H54 (cell line): ENCODE measurements at places on chromosomes 12 and 14.

GRCh38 chr14:77613201-77613600, 3.2 kb downstream of the SPTLC2 start:
- DNase-seq = no peak

DNA sequence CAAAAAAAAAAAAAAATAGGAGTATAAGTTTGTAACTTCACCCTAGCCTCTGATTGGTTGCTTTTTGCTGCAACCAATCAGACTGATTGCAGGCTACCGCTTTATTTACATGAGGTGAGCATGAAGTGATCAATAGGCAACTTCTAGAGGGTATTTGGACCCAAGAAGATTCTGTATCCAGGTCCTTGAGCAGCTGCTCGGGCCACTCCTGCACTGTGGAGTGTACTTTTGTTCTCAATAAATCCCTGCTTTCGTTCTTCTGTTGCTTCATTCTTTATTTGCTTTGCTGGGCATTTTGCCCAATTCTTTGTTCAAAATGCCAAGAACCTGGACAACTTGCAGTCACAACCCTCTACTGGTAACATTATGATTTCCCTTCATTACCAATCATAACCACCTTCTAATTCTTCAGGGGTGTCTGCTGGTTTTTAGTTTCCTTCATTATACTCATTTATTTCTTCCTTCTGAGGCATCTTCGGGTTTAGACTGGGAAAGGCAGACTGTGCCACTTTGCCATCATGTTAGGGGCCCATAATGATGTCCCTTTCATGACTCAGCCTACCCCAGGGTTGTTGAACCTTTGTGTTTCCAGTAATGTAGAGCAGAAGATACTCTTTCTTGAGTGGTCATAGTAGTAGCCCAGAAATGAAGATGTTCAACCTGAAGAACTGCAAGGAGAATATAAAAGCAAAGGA, 43.4 kb upstream of the LIMA1 start:
- no peak for DNase-seq

DNA sequence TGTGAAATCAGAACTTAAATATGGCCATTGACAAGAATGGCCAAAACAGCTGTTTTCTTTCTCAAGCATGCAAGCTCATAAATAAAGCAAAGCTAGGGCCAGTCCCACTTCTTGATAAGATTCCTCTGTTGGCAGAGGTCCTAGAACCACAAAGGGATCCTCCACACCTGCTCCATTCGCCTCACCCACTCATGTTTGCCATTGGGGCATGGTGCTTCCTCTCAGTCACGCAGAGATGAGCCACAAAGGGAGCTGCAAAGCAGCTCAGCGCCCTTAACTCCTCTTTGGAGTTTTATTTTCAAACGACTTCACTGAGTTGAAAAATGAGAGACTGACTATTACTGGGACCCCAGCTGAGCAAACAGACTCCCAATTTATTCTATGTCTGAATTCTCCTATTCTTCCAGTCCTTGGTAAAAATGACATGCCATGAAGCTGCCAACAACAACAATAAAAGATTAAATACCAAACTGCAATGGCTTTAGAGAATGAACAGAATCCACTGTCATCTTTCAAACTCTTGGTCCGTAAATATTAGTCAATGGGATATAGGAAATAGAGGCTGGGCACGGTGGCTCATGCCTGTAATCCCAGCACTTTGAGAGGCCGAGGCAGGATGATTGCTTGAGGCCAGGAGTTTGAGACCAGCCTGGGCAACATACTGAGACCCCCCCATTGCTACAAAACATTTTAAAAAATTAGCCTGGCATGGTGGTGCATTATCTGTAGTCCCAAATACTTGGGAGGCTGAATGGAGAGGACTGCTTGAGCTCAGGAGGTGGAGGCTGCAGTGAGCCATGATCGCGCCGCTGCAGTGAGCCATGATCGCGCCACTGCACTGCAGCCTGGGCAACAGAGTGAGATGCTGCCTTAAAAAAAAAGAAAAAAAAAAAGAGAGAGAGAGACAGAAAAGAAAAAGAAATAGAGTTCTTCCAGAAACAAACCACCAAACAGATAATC, 16.4 kb downstream of the MANSC1 start:
- DNase-seq = no peak

DNA sequence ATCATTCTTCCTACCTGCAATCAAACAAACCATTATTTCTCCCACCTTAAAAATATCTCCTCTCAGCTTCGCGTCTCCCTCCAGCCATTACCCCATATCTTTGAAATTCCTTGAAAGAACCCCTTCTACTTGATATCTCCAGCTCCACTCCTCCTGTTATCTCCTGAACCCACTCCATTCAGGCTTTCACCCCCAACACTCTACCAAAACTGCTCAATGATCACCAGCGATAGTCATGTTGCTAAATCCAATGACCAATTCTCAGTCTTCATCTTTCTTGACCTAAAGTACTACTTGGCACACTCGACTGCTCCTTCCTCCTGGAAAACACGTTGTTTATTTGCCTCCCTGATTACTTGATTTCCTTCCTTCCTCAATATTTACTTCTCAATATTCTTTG, 70.1 kb downstream of the DUSP16 start:
- no peak for DNase-seq

- no peak for DNase-seq
Observed at GRCh38 chr12:6953442-6954315, 2.5 kb downstream of the PTPN6 start.

DNA sequence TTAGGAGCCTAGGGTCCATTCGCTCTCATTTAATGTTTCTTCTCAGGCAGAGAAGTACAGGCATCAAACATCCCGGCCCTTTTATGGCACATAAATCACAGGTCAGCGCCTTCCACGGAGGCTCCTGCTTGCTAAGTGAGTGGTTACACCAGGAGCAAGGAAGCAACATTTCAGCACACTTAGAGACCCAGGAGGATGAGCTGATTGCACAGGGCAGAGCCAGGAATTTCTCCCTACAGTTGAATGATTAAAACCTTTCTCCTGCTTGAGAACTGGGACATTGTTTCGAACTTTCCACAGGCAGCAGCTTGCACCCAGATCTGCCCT, 233.4 kb downstream of the SPTSSA start:
- DNase-seq = no peak

GRCh38 chr12:4443616-4444015, 2.0 kb downstream of the FGF6 start:
- DNase-seq = no peak

DNA sequence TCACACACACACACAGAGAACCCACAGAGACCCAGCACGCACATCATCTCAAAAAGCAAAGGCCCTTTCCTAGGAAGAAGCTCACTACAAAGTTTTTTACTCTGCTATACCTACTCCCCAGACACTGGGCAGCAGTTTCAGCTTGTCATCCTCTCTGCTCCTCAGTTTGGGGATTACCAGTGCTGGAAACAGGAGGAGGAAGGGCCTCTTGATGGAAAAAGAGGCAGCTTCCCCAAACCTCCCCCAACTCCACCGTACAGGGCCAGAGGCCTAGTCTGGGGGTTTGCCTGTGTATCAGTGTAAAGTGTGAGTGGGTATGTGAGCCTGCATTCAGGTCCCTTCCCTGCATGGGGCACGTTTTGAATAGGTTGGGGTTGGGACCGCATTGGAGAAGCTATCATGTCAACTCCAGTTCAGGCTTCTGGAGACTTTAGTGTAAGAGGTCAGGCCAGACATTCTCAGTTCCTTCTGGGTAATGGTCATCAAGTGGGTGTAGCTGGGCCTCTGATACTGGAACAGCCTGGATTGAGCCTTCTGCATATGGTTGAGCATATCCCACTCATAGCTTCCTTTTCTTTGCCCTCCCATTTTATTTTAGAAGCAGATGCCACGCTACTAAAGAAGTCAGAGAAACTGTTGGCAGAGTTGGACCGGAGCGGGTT, 1.2 kb downstream of the REM2 start:
- no peak for DNase-seq

DNA sequence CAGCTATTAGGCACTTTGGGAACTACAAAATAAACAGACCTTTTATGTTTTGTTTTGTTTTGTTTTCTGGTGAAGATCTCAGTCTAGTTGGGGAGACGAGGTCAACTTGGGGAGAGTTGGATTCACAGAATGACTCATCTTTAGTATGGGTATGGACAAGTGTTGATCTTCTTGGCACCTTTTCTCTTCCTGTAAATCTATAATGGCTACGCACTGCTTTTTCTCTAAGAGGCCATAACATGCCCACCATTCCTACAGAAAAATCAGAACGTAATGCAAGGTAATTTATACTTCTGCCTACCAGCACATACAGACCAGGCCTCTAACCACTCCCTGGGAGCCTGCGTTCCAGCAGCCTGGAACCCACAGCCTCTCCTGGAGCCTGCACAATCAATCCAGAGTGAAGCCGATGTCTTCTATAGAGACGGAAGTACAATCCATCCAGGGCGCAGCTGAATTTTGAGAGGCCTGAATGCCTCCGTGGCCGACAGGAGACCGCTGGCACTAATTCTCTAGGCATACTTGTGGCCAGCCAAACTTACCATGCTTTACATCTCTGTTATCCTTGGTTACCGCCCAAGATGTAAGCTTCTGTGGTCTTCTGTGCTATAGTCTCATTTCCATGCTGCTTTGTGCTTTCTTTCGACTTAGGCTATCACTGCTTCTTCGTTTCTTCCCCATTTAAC, 717 bp downstream of the PPHLN1 start:
- no peak for DNase-seq

GRCh38 chr14:65791191-65791981, 378.9 kb downstream of the FUT8 start:
- peak; percentile 87 for DNase-seq
